Fibroblast of villous mesenchyme (primary cell): ENCODE measurements at places on chromosomes 7 and 10.
A peak's percentile ranks its signal among the peaks of the same experiment; 100 is the strongest.

DNA sequence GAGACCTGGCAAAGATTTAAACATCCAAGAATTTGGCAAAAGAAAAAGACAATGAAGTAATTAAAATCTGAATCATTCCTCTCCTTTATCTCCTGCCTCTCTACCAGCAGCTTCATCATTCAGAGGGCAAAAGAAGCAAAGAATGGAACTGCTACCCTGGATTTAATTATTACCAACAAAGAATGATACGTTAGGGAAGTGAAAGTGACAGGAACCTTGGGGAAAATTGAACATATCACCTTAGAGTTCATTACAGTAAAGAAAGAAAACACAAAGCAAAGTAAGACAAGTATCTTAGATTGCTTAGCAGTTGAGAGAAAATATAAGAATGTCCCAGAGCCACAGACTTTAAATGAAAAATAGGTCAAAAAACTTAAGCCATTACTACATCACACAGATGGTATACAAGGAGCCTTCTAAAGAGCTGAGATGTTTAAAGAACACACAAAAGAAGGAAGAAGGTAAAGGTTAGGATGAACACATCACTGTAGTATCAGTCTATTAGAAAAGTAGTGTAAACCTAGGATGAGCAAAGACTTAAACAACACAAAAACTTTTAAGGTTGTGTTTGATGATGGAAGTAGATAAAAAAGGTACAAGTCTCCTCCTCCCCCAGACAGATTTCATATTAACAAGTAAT is 17.5 kb downstream of the CTNNA3 start:
- DNase-seq: no peak

GRCh38 chr7:49500741-49501140 is 272.7 kb upstream of the VWC2 start:
- no peak for DNase-seq

DNA sequence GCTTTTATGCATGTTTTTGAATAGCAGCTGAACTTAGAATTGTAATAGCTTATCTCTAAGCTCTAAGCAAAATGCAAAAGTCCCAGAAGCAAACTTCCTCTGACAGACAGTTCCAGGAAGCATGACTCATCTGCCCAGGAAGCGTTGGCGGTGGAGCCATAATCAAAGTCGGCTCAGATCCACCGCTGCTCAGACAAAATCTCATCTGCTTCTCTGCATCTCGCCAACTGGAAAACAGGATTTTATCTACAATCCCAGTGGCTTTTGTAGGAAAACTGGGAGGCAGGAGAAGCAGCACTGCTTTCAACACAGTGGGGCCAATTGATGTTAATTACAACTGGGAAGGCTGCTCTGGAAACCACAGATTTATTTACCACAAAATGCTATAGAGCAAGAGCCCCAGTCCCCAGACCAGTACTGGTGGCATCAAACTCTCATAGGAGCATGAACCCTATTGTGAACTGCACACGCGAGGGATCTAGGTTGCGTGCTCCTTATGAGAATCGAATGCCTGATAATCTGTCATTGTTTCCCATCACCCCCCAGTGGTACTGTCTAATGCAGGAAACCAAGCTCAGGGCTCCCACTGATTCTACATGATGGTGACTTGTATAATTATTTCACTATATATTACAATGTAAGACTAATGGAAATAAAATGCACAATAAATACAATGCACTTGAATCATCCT is 99.9 kb downstream of the CUBN start:
- peak; percentile 82 for DNase-seq

DNA sequence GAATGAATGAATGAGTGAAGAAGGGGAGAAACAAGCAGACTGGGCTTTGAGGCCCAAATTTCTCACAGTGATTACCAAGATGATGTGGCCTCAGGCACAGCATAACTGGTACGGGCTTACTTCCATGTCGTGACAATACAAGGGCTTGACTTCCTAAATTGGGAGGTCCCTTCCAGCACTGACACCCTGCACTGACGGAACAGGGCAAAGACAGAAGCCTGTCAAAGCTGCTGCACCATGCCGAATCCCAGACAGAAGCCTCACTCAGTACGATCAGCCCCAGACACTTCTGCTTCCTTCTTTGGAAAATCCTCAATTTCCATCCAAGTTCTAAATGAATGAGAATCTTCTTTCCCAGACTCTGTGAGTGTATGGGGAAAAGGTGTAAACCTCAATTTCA is 51.9 kb downstream of the GNA12 start:
- no peak for DNase-seq

- DNase-seq: no peak
Measured at GRCh38 chr7:135188298-135188984, 17.9 kb upstream of the CYREN start.

DNA sequence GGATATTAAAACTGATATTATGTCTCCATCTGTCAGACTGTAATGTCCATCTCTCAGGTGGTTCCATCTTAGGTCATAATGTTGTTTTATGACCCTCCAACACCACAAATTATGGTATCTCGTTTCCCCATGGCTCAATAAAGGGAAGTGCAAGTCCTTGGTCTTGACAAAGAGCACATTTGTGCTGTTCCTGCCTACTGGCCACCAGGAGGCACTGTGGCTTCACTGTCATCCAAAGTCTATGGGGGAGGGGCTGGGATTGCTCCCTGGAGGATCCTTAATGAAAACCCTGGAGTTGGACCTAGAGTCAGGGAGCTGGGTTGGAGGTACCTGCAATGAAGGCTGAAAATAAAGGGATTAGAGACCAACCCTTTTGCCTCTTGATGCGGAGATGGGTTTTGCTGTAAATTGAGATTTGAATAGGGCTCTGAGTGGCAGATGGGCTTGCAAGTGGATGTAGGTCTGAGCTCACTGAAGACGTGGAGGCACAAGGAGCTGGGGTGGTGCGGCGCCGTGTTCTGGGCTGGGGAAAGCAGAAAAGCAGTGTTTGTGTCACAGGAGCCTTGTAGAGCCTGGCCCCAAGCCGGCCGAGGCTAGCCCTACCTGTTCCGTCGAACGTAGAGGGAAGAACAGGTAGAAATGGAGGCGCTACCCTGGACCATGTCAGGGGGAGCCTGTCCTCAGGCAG is 180.5 kb upstream of the PRSS58 start:
- DNase-seq: peak; percentile 56

DNA sequence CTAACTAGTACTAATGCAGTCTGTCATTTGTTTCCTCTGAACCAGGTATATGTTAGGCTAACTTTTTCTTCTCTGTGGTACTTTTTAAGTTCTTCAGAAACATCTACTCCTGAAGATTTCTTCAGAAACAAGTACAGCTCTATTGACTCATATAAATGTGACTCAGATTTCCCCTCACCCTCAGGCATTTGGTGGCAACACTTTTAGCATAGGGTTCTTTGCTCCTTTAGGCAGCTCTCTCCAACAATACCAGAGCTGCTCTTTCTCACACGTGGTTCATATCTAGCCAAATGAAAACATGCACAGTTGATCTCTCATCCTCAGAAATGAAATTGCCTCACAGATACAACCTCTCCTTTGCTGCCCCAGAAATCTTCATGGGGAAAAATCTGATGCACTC is 939.8 kb downstream of the SORCS1 start:
- DNase-seq: no peak

- DNase-seq: no peak
Measured at GRCh38 chr10:124534231-124534798, 72.7 kb downstream of the LHPP start.

DNA sequence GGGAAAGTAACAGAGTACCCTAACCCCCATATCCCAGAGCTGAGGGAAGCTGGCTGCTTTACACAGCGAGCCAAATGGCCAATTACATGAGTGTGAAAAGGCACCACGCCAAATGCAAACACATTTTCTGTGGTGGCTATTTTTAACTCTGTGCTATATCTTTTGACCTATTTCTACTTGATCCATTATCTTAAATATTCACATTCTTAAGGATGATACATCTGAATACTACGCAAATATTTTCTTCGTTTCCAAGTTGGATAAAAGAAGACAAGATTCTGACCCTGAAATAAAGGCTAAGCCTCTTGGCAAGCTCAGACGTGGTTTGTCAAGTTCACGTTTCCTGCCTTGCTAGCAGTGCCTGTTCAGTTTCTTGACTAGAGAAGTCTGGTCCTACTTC is 146.7 kb upstream of the TMEM196 start:
- DNase-seq: peak; percentile 44

DNA sequence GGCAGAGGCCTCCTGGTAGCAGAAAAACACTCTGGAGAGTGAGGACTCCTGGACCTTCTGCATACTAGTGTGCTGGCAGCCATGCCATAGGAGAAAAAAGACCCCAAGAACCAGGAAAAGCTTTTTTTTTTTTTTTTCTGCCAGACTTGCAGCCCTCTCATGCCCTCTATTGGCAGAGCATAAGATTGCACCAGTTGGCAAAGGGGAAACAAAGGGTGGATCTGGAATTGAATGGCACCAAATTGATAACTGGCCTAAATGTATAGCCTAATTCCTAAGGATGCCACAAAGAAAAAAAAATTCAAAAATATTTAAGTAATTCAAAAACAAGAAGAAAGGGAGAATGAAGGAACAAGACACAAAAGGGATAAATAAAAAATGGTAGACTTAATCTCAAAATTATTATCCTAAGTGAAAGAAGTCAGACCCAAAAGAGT is 112.5 kb upstream of the GHITM start:
- no peak for DNase-seq

- no peak for DNase-seq
Measured at GRCh38 chr7:30369879-30370278, 85.5 kb downstream of the ZNRF2 start.

DNA sequence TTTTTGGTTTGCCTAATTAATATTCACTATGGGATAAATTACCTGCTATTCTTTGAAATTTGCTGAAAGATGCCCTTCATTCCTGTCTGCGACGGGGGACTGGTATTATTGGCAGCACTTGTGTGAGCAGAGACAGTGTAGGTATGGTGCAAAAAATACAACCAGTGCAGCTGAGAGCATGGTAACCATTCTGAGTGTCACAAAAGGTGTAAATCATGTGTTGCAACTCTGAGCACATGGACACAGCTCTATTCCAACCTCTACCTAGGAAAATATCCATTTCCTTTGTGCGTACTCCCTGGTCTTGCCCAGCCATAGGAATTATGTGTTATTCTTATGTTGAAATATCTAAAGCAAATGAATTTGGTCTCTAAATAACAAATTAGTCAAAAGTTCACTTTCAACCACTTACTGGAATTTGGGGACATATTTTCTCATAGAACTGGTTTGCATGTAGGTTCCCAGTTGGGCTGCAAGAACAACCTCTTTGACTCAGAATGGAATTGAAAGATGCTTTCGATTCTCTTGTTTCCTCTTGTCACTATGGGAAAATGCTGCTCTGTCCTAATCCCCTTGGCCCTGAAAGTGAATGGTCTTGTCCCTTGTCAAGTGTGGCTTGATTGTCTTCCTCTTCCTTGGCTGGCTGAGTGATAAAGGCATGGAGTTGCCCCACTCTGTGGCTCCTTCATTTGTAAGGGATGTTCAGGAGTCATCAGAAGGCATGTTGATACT is 57.0 kb downstream of the CELF2 start:
- no peak for DNase-seq

- no peak for DNase-seq
Measured at GRCh38 chr7:106866298-106867281, 1.5 kb downstream of the PIK3CG start.

GRCh38 chr10:69265521-69265920 is 12.8 kb upstream of the HK1 start:
- DNase-seq: no peak

DNA sequence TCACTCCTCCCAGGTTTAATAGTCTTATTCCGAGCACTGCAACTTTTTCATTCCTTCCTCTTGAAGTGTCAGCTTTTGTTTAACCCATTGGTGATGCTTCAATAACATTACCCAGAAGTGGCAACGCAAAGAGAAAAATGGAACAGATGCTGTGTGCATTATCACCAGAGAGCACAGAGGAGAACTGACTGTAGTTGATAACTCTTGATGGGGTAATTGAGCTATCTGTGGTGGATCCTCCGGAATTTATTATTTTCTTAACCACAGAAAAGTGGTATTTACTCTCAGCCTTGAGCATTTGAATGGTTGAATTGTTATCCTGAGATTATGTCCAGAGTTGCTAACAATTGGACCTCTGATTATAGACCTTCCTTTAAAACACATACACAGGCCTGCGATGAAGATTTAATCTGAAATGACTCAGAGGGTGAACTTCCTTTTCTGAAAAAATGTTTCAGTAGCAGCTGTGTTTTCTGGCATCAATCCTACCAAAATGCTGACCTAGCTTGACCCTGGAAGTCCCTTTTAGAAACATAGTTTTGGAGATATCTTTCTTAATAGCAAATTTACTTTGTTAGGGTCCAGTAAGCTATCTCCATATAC is 1584.4 kb upstream of the LRRTM3 start:
- peak; percentile 83 for DNase-seq

DNA sequence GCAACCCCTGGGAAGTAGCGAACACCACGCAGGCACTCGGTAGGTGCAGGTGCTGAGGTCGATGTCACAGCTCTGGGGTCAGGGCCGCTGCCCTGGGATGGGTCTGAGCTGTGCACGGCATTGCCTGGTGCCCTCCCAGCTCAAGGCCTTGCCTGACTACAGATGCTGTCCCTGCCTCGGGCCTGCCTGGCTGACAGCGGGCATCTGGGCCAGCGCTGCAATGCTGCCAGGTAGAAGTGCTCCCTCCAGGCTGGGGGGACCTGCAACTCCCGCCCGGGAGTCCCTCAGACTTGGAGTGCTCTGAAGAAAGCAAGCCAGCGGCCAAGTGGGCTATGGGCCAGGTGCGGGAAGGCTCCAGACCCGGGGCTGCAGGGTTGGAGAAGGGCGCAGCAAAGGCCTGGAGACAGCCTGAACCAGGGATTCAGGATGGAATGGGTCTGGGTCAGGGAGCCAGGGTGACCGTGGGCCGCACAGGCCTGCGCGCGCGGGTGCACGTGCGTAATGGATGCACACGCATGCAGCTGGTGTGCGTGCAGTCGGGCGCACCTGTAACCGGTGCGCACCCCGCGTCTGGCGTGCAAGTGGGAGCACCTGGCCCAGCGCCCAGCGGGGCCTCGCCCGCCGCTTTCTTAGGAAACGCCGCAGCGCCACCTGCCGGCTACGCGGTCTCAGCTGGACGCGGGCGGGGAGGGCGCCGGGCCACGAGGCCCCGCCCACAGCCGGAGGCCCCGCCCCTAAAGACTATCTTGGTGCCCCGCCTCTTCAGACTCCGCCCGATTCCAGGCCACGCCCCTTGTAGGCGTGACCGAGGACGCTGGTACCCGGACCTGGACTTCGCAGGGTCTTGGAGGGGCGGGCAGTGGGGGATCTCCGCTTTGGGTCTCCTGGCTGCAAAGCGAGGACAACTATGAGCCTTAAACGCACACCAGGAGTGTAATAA is 46.7 kb downstream of the MICALL2 start:
- DNase-seq: peak; percentile 85

GRCh38 chr7:22864855-22865601 is 42.4 kb upstream of the TOMM7 start:
- DNase-seq: no peak
